Fibroblast of the aortic adventitia (primary cell): ENCODE measurements at places on chromosomes 3 and 15.
A peak's percentile ranks its signal among the peaks of the same experiment; 100 is the strongest.

GRCh38 chr3:126267976-126268615 is 87.7 kb upstream of the ALDH1L1 start:
- no peak for DNase-seq

GRCh38 chr3:51703761-51704510 is 2.9 kb upstream of the GRM2 start:
- no peak for DNase-seq

GRCh38 chr3:178749471-178749870 is 213.2 kb downstream of the KCNMB2 start:
- DNase-seq = no peak

GRCh38 chr3:48088749-48089466 is 72.7 kb upstream of the MAP4 start:
- peak; percentile 94 for DNase-seq

- DNase-seq = peak; percentile 80
These were observed 41.1 kb downstream of the TSC22D2 start for GRCh38 chr3:150449169-150449721.

DNA sequence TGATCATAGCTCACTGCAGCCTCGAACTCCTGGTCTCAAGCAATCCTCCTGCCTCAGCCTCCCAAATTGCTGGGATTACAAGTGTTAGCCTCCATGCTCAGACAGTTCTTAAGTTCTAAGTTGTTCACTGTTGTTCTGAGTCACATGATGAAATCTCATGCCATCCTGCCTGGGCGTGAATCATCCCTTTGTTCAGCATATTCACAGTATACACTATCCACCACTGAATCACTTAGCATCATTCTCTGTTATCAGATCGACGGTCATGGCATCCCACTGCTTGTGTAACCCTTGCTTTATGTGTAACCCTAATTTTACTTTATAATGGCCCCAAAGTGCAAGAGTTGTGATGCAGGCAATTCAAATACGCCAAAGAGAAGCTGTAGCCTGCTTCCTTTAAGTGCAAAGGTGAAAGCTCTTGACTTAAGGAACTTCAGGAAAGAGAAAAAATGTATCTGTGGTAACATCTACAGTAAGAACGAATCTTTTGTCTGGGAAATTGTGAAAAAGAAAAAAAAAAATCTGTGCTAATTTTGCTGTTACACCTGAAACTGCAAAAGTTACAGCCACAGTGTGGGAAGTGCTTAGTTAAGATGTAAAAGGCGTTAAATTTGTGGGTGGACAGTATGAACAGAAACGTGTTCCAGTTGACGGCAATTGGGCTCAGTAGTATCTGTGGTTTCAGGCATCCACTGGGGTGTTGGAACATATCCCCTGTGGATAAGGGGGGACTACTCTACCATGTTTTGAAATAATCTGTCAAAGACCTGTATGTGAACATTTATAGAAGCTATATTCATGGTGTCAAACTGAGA is 80.6 kb downstream of the PCOLCE2 start:
- DNase-seq = peak; percentile 78

GRCh38 chr3:192727032-192727847 is at the start of gene FGF12:
FGF12 (minus strand) TSS chr3:192727541.
- DNase-seq = peak; percentile 30

GRCh38 chr3:12967606-12968351 is 105.5 kb downstream of the IQSEC1 start:
- peak; percentile 86 for DNase-seq

GRCh38 chr3:124147946-124148345 is 156.0 kb upstream of the ROPN1 start:
- no peak for DNase-seq

DNA sequence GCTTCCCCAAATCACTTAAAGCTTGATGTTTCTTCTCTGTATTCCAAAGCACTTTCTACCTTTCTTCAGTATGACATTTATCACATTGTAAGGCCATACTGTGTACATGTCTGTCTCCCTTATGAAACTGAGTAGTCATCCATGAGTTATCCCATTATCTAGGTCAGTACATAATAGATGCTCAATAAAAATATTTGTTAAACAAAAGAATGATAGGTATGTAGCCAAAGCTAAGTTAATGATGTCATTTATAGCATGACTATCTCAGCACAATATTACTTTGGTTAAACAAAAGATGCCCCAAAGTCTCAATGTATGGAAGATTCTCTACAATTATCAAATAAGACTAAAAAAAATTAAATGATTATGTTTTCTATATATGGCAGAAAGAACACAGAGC is 3.1 kb upstream of the TMCO5A start:
- DNase-seq = no peak

- no peak for DNase-seq
These were observed 114.3 kb upstream of the ARHGEF3 start for GRCh38 chr3:56915966-56916586.

DNA sequence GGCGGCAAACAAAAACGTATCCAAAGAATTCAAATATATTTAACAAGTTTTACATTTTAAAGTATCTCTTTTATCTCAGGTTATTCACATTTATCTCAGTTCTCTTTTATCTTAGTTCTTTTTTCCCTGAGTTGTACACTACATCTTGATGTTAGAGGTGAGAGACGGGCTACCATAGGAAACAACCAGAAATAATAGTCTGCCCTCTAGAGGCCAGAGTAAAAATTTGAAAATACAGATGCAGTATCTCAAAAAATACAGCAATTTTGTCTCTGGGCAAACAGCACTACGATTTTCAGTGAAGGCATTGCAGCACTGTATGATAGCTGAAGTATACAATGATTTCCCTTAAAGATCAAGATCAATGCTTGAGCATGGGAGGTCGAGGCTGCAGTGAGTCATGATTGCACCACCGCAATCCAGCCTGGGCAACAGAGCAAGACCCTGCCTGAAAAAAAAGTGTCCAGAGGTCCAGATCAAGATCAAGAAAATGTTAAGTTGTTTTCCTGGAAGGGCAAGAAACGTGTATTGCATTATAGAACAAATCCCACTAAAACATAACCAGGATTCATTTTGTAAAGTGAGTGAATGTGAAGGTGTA is 82.6 kb upstream of the ATP11B start:
- DNase-seq = peak; percentile 39

DNA sequence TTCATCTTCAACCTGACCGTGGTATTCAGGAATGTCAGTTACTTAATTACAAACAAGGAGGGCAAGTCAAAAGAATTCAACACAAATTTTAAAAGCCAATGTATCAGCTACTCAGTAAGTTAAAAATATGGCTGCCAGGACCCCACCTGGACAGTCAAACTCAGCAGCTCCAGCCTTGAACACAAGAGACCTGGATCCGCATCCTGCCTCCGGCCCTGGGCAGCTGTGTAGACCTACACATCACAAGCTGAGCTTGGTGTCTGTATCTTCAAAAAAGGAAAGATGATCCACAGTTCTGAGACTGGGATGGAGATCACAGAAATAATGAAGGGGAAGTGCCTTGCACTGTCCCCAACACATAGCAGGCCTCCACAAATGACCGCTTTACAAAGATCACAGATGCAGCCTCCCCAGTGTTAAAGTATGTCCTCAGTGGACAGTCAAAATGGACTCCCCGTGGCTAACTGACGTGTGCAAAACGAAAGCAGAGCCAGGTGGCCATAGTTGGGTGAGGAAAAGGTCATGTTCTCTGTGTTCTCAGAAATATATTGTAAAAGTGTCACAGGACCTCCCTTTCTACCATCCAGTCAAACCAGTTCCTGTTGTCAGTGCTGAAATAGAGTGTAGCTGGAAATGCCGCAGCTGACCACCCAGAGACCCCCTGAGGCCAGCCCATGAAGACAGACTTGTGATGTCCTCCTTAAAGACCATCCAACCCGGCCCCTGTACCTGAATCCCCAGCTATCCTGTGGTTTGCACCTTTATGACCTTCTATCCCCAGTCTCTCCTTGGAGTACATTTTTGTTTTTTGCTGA is 168.5 kb upstream of the NSMCE3 start:
- no peak for DNase-seq

GRCh38 chr3:3468596-3468995 is 289.1 kb upstream of the CRBN start:
- DNase-seq = no peak

GRCh38 chr3:88230638-88231037 is 80.9 kb downstream of the C3orf38 start:
- DNase-seq = no peak

DNA sequence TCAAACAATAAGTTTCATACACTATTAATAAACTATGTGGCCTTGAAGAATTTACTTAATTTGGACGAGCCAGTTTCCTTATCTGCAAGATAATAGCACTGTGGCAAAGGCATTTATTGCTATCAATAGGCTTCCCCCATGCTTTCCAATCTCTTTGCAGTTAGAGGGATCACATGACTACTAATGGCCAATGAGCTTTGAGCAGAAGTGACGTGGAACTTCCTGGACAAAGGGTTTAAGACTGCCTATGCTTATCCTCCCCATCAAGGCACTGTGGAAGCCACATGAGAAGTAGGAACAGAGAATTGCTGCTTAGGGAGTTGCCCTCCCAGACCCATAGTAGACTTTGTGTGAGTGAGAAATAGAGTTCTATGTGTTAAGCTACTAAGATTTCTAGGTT is 16.7 kb upstream of the ZMAT3 start:
- no peak for DNase-seq

- no peak for DNase-seq
These were observed 84.2 kb upstream of the GOLGA6L4 start for GRCh38 chr15:84151205-84151931.

GRCh38 chr3:63979093-63979885 is 44.0 kb downstream of the PSMD6 start:
- peak; percentile 36 for DNase-seq

- DNase-seq = peak; percentile 85
These were observed 36.0 kb upstream of the COLQ start for GRCh38 chr3:15557511-15557946.

DNA sequence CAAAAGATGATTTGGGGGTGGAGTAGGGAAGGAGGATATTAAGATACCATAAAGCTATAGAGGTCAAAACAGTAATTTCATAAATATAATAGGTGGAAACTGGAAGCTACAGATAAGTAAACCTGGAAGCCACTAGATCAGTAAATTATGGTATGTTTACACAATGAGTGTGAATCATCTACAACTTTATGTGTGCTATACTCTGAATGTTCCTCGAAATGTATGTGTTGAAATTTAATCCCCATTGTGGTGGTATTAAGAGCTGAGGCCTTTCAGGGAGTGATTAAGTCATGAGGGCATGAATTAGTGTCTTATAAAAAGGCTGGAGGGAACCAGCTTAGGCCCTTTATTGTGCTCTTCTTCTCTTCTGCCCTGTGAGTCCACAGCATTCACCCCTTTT is 25.2 kb downstream of the EOMES start:
- no peak for DNase-seq

DNA sequence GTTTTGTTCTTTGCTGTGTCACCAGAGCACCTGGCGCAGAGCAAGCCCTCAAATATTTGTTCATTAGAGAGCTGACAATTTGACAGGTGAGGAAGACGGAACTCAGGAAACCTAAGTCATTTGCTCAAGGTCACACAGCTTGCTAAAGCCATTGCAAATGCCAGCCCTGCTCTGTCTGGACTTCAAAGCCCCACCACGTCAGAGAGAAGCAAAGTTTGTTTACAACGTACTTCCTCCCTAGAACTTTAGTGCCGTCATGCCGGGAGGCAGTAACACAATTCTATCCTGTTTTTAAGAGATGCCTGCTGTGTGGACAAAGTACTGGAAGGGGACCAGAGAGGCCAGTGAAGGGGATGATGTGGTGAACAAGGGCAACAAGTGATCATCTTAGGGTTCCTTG is 216.6 kb upstream of the PRICKLE2 start:
- no peak for DNase-seq

GRCh38 chr15:100786139-100786531 is 93.5 kb upstream of the ALDH1A3 start:
- DNase-seq = no peak

DNA sequence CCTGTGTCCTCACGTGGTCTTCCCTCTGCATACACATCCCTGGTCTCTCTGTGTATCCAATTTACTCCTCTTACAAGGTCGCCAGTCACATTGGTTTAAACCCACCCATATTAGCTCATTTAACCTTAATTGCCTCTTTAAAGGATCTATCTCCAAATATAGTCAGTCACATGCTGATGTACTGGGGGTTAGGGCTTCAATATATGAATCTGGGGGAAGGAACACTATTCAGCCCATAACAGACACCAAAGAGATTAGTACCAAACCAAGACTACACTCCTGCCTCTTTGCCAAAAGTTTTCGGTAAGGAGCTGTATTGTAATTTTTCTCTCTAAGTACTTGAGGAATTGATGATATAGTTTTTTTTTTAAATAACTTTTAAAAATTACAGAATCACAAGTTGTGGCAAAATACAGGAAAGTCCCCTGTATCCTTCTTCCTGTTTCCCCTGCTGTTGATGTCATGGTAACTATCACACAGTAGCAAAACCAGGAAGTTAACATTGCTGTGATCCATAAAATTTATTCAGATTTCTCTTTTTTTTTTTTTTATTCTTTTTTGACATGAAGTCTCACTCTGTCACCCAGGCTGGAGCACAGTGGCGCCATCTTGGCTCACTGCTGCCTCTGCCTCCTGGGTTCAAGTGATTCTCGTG is 67.8 kb downstream of the SLCO3A1 start:
- peak; percentile 51 for DNase-seq

- peak; percentile 19 for DNase-seq
These were observed 258.7 kb upstream of the NSMCE3 start for GRCh38 chr15:29528276-29528675.

DNA sequence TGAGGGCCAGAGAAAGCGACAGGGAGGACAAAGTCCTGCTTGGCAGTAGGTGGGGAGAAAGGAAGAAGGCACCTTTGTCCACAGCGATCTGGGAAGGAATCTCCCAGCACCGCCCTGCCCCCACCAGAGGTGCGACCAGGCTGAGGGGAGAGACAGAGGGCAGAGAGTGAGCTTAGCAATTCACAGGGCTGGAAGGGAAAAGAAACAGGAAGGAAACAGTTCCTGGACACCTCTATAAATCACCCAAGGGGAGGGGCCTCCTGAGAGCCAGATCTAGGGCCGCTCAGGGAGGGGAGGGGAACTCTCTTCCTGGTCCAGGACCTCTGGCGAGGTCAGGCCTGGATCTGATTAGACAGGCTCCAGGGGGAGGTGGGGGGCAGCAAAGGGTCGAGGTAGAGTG is 35.4 kb downstream of the RNU5B-1 start:
- no peak for DNase-seq

DNA sequence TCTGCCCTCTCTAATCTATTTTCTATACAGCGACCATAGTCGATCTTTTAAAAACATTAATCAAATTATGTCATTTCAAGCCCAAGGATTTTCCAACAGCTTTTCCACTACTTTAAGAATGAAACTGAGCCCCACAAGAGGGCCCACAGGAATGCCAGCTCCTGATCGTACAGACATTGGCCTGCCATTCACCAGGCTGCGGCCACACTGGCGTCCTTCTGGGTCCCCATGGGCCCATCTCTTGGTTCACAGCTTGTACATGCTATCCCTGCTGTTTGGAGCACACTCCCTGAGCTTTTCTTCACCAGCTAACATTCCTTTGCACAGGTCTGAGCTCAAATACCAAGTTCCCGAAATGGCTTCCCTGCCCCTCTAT is 149.6 kb downstream of the MYLK start:
- DNase-seq = no peak
